ENCODE measurements at places on chromosomes 1 and 21.
A peak's percentile ranks its signal among the peaks of the same experiment; 100 is the strongest.

- peak; percentile 22 for DNase-seq
Measured at GRCh38 chr1:205348554-205349487, 7.9 kb downstream of the KLHDC8A start.

DNA sequence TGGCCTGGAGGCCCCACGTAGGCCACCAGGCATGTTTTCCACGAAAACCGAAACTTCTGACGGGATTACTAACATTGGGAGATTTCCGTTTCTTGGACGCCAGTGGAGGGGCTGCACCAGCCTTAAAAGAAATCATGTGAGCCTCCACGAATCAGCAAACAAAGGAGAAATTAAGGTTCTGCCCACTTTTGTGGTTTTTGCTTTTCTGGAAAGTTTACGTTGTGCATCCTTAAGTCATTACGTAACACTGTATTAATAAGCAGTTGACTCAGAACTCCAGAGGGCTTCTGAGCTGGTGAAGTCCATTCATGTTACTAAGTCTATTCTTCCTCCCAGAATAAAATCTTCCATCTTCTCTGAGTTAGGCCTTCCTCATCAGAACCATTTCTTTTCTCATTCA lies 168.5 kb downstream of the PSMG1 start:
- DNase-seq = no peak

- peak; percentile 76 for DNase-seq
Measured at GRCh38 chr21:34952701-34953100, 96.4 kb downstream of the RUNX1 start.

DNA sequence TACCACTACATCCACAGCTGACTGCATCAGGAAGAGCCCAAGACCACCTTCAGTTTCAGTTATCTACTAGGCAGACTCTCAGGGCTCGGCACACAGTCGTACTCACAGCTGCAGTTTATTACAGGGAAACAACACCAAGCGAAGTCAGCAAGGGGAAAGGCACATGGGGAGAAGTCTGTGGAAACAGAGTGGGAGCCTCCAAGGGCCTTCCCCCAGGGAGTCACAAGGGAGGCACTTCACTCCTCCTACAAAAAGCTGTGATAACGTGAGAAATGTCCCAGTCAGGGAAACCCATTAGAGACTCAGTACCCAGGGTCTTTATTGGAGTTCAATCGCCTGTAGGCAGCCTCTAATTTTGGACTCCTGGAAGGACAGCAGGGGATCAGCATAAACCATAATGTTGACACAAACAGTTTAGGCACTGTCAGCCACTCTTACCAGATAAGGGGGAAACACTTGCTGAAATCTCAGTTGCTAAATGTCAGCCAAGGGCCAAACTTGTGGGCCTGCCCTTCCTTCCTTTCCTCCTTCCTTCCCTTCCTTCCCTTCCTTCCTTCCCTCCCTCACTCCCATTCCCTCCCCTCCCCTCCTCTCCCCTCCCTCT lies 444.0 kb downstream of the SMYD3 start:
- DNase-seq = no peak

DNA sequence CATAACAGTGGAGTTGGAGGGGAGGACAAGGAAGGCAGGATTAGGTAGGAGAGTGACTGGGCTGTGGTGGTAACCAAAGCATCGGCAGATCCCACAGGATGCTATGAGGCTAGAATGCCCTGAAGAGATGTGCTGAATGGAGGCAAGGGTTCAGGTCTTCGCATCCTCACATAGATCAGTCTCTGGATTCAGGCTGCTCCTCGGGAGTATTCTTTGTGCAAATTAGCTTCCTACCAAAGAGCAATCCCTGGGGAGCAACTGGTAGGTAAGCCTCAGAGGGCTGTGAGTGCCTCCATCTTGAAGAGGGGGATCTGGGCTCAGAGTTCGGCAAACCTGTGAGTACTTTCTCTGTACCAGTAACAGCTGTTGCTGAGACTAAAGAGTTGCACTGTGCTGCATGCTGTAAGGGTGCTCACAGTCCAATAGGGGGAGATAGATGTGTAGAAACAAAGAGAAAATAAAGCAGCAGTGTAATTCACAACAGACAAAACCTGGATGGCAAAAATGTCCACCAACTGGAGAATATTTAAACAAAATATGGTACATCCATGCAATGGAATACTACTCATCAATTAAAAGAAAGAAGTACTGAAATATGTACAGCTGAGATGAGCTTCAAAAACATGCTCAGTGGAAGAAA lies 322.4 kb upstream of the DEPDC1 start:
- peak; percentile 40 for DNase-seq

DNA sequence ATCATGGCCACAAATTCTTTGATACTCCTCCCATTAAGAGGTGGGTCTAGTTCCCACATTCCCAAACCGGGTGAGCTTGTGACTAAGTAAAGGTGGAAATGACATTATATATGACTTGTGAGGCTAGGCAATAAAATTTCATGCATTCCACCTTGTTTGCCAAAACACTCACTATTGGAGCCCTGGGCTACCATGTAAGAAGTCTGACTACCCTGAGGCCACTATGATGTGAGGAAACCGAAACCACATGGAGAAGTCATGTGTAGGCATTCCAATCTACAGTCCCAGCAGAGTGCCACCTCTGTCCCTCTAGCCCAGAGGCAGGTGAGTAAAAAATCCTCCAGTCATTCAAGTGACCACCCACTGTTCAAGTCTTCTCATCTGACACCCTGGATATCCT lies 17.9 kb upstream of the SMG7 start:
- peak; percentile 4 for DNase-seq

GRCh38 chr1:6071219-6071618 lies 25.5 kb downstream of the KCNAB2 start:
- DNase-seq = no peak

DNA sequence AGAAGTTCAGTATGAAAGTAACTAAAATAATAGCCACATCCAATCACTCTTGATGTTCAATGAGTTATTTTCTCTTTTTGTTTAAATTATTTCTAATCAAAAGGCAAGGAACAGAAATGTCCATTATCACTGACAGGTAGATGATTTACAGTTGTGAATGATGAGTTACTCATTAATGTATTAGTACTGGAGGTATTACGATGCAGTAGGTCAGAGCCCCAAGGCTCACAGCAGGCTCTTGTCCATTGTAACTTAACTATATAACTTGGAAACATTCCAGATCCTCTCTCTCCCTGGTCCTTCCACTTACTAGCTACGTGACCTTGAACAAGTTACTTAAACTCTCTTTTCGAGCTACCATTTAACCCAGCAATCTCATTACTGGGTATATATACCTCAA lies 39.5 kb downstream of the CRB1 start:
- no peak for DNase-seq

DNA sequence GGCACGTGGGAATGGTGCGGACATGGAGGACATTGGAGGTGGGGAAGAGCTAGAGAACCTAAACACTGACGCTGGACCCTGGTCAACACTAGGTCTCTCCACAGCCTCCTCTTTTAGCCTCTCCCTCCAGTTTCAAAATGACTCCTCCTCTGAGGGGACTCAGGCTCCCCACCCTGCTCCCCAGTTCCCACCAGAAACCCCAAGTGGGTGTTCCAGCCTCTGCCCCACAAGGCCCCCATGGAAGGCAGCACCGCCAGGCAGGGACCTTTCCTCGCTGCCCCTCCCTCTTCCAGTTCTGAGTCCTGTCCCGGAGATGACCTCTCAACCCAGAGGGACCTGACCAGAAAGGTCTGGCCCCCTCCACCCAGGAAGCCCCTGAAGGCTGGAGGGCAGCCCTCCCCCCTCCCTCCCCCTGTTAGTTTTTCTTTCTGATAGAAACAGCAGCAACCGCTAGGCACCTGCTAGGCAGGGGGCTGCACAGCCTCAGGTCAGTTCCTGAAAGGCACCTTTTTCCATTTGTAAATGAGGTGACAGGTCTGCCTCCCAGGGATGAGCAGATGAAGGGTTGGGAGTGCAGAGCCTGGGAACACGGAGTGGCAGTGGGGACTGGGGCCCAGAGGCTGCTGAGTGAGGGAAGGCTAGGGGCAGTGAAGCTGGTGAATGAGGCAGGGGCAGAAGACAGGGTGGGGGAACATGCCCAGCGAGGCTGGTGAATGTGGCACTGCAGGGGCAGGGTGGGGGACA lies 9.3 kb upstream of the ITGB2 start:
- no peak for DNase-seq

DNA sequence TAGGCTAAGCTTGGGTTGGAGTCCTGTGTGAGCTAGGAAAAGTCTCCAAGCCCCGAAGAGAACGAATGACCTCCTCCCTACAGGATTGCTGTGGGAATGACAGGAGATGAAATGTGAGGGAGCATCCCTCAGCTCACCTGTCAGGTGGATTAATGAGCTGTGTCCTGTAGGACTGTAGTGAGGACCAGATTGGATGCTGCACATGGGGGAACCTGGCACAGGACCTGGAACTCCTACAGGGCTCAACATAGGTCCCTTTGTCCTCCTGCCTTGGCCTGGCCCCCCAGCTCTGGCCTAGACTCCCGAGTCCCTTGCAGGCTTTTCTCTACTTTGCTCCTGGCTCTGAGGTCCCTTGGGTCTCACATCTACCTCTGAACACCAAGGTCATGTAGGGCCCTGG lies 155.7 kb downstream of the PTPRU start:
- no peak for DNase-seq

- peak; percentile 61 for DNase-seq
Measured at GRCh38 chr1:921011-921837, 2.5 kb upstream of the SAMD11 start.

GRCh38 chr1:172952516-172952915 lies 98.2 kb downstream of the TNFSF18 start:
- DNase-seq = no peak

DNA sequence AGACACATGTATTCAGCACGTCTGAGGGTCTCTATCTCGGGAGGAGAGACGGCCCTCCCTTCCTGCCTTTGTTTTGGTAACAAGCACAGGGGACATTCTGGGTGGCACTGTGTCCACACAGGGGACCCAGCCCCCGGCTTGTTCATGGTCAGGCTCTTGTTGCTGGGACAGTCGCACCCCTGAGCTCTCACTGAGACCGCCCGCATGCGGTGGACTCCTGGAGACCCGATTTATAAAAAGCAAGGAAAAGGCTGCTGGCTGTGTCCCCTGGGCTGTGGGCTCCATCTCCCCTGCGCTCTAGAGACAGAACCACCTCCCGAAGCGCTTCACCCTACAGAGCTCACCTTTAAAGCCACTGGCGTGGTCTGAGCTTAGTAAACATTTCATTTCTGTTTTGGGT lies 103.4 kb downstream of the WDR4 start:
- DNase-seq = no peak

DNA sequence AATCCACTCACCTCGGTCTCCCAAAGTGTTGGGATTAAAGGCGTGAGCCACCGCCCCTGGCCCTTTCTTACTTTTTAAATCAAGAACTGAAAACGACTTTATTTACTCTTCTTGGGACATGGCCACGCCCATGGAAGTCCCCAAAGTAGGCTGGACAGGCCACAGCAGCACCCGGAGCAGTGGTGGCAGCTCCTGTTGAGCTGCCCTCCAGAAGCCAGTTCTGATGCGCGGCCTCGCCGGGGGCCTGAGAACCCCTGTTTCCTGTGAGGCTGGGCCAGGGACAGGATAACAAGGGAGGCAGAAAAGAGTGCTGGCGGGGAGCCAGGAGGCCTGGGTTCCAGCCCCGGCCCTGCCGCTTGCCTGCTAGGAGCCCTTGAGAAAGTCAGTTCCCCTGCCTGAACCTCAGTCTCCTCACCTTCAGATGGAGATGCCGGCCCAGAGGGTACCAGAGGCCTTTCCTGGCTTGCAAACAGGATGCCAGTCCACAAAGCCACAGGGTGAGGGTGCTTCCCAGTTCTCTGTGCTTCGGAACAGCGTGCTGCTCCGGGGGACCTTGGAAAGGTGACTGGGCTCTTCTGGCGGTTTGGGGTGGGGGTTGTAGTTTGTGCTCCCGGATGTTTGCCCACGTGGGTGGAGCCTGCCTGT lies 59.4 kb downstream of the RUNX3 start:
- no peak for DNase-seq

- no peak for DNase-seq
Measured at GRCh38 chr1:228353601-228354371, 52.8 kb downstream of the TRIM11 start.

- DNase-seq = no peak
Measured at GRCh38 chr1:26317612-26318337, at the start of gene CD52. CD52 (plus strand) TSS chr1:26317958; CDS start chr1:26318018, 60 bp downstream.

GRCh38 chr1:18109058-18109755 lies 1.6 kb downstream of the IGSF21 start:
- DNase-seq = no peak

- DNase-seq = peak; percentile 68
Measured at GRCh38 chr1:201406831-201407406, 7.8 kb upstream of the LAD1 start.

DNA sequence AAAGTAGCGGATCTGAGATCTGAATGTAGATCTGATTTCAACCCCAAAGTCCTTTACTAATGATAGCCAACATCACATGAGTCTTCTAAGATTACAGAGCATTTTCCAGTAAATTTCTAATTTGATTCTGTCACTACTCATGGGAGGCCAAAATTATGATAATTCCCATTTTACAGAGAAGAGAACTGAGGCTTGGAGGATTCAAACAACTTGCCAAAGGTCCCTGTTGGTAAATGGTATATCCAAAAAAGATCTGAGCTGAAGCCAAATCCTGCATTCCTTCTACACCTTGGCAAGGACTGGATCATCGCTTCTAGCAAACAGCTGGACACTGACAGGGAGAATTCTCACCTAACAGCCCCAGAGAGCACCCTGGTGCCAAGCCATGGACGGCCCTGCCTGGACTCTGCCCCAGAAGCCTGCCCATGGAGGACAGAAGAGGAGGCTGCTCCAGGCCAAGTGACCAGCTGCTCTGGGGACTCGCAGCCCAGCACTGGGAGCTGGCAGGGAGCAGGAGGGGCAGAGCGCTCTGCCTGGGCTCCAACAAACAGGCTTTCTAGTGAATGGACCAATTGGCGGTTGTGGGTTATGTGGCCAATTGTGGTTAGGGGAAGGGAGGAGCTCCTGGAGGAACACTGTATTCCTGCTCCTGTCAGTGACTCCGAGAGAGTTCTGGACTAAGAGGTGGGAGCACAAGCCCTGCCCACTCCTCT lies 6.4 kb upstream of the CSF1 start:
- peak; percentile 83 for DNase-seq

GRCh38 chr1:41812453-41812852 lies 106.3 kb downstream of the HIVEP3 start:
- no peak for DNase-seq

DNA sequence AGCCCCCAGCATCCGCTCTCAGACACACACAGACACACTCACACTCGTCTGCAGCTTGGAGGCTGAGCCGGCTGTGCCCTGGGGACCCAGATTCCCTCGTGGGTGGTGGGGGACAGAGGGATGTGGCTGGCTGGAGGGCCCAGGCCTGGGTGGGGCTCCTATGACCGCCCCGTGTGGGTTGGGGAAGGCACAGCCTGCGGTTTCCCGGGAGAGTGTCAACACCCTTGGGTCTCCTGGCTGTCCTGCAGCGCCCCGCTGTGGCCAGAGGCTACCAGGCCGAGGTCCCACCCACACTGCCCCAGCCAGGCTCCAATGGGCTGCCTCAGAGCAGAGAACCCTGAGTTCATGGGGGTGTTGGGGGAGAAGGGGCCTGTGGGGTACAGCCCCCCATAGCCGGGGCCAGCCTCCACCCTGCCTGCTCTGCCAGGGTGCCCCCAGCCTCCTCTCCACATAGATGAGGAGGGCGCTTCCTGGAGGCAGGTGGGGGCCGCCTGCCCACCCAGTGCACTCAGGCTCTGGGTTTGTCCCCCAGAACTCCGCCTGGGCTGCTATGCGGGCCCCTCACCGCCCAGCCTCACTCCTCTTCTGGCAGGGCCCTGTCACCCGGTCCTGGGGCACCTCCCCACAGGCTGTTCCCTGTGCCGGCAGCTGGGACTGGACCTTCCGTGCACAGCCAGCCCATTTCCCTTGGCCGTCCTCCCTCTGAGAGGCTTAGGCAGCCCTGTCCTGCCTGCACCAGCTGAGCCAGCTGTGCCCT lies at the start of gene TTC34:
TSS of gene TTC34 (minus strand) at position 159 of the 757 bp plus-strand sequence. CDS start 866 bp downstream, outside the sequence.
- peak; percentile 49 for DNase-seq

GRCh38 chr21:42388740-42389448 lies 7.0 kb downstream of the TMPRSS3 start:
- peak; percentile 87 for DNase-seq

GRCh38 chr21:41903559-41904351 lies 24.6 kb upstream of the PRDM15 start:
- no peak for DNase-seq
